ENCODE measurements at places on chromosomes 6 and 20.
A peak's percentile ranks its signal among the peaks of the same experiment; 100 is the strongest.

- DNase-seq: no peak
Observed at GRCh38 chr20:49766979-49767521, 45.6 kb upstream of the SLC9A8 start.

DNA sequence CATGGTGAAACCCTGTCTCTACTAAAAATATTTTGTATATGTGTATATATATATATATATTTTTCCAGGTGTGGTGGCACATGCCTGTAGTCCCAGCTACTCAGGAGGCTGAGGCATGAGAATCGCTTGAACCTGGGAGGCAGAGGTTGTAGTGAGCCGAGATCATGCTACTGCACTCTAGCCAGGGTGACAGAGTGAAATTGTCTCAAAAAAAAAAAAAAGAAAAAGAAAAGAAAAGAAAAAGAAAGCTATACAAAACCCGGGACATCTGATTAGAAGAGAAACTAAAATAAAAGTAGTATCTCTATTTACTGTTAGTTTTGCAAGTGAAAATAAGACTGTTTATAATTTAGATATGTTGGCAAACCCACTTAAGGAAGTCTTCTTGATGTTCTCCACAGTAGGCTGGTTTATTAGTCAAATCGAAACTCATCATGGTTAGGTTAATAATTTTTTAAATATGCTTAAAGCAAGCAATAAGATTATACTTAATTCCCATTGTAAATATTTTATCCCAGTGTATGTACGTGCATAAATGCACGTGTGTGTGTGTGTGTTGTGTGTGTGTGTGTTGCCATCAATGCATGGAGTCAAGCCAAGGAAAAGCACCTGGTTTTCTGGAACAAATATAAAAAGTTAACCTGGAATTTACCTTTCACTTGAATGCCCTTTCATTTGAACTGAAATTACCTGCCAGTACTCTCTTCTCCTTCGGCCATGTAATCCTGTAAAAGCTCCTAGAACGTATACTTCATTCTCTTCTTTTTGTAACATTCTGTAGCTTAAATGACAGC lies 7.1 kb downstream of the VNN2 start:
- no peak for DNase-seq

- no peak for DNase-seq
Observed at GRCh38 chr6:157809613-157810012, 13.4 kb upstream of the SNX9 start.

DNA sequence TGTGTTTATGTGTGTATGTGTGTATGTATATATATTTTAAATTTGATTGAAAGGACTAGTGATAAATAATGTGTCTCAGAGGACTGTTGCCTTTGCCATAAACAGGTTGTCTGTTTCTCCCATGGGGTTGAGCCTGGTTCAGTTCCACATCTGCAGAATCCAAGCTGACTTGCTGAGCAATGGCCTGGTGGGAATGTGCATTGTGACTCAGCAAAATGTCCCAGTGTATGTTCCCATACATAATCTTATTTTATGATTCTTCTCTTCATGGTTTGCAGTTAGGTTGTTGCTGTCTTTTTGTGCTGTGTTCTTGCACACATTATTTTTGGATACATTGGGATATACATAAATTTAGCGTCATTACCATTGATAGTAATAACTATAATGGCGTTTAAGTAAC lies 115.6 kb upstream of the SLC24A3 start:
- no peak for DNase-seq

GRCh38 chr6:16602035-16602434 lies 159.2 kb downstream of the ATXN1 start:
- DNase-seq: no peak

GRCh38 chr6:44539701-44540355 lies 152.3 kb downstream of the CDC5L start:
- DNase-seq: no peak

GRCh38 chr20:3820901-3821727 lies 767 bp downstream of the AP5S1 start:
- no peak for DNase-seq

- no peak for DNase-seq
Observed at GRCh38 chr20:51259455-51259854, 236.5 kb upstream of the KCNG1 start.

DNA sequence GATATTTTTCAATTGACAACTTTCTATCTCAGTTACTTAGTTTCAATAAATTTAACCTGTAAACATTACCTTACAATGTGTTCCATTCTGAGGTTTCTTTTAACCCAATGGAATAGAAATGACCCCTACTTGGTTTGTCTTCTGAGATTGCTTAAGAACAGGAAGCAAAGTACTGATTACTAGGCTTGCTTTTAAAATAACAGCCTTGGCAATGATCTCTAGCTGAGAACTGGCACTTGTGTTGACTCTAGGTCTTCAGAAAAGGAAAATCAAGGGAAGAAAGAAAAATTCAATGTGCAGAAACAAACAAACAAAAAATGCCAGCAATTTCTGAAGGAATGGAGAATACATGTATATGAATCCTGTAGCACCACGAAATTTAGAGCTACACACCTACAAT lies 66.1 kb downstream of the SYNE1 start:
- no peak for DNase-seq

GRCh38 chr6:163983679-163984078 lies 569.2 kb downstream of the QKI start:
- DNase-seq: no peak

DNA sequence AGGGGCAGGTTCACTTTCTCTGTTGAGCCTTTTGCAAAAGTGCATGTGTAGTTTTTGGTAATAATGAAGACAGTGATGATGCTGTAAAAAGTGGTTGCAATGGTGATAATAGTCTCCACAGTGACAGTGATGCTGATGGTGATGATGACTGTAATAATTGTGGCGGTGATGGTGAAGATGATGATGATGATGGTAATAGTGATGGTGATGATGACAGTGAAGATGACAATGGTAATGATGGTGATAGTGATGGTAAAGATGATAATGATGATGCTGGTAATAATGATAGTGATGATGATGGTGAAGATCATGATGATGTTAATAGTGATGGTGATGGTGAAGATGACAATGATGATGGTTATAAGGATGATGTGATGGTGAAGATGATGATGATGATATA lies 67.7 kb upstream of the LRFN2 start:
- DNase-seq: no peak

GRCh38 chr6:15283986-15284361 lies 38.1 kb downstream of the JARID2 start:
- DNase-seq: no peak

DNA sequence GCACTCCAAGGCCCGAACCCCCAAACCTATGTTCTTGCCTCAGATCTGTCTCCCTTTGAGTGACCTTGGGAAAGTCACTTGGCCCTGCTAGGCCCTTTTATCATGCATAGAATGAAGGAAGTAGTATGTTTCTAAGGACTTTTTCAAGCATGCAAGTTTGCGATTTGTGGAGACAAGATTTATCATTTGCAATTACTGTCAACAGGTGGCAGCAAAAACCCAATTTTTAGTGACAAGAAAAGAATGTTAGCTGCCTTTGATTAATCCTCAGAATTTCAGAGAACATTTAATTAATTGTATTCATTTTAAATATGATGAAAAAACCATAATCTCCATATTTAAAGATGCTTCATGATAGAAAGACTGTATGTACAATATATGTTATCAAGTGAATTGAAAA lies 28.3 kb upstream of the PREP start:
- DNase-seq: no peak

DNA sequence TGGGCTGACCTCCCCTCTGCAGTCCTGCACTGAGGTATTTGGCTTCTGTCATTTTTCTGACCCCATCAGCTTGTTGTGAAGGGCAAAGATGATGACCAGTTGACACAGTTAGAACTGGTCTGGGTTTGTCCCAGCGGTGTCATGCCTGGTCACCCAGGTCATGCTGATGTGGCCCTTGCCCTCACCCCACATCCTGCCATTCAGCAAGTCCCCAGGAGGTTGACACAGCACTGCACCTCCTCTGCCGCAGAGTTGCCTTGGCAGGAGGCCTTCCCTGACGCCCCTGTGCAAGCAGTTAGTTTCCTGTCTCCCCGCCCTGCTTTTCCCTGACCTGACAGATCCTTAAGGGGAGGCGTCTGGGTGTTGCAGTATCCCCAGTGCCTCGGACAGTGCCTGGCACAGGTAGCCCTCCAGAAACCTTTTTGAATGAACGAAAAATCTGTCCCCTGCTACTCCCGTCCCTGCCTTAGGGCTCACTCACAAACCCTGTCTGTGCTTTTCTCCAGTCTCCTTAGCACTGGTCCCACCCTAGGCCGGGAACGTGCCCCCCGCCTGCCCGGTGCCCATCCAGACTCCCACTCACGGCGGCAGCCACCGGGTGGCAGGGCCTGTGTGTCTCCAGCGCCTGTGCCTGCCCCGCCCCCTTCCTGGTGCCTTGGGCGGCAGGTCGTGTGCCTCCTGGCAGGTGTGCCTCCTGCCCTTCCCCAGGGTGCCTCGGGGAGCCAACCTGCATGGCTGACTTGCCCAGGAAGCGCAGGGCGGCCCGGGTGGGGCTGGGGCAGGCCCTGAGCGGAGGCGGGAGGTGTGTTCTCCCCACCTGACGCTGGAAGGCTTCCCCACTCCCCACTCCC lies 146.3 kb upstream of the RNF24 start:
- no peak for DNase-seq

- DNase-seq: no peak
Observed at GRCh38 chr6:67606906-67607828, 1027.9 kb upstream of the ADGRB3 start.

GRCh38 chr6:159168536-159169192 lies 536 bp upstream of the FNDC1 start:
- peak; percentile 72 for DNase-seq

DNA sequence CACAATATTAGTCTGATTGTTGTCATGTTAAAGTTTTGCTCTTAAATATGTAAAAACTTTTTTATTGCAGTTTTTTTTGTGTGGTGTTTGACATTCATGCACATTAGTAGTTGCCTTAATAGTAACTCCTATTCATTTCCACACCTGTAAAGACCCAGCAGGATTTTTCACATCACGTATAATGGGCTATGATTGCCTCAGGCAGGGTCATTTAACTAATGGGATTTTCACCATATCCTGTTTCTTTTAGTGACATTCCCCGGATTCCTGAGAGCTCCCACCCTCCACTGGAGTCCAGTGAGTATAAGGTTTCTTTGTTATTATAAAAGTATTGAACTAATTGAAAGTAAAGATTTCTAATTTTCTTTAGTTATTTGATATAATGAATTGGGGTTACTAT lies 359.2 kb downstream of the RIMS1 start:
- DNase-seq: no peak

- DNase-seq: no peak
Observed at GRCh38 chr6:148491638-148492251, 149.1 kb downstream of the SASH1 start.
